H7 (cell line): ENCODE measurements at places on chromosomes 11 and 22. TPM values are rescaled to one million over a fixed set of nuclear protein-coding genes. Genes with fewer than 3 reads are reported as not detected.
A peak's percentile ranks its signal among the peaks of the same experiment; 100 is the strongest.

- no peak for DNase-seq
These were observed 420.5 kb upstream of the NARS2 start for GRCh38 chr11:78995171-78995570.

DNA sequence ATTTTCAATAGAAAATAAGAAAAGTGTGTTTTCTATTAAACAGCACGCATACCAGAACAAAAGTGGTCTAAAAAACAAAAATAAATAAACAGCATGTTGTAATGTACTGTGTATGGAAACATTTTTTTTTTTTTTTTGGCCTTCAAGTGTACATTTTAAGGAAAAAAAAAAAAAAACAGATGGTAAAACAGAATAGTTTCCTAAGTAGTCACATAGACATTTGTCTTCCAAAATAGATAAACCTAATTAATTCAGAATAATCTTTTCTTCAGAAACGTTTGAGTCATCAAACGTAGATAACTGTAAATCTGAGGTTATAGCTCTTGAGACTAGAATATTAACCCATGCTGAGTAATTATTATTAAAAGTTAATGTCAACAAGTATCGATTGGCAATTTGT, 396 bp upstream of the CFAP300 start:
- no peak for DNase-seq

- no peak for DNase-seq
These were observed 390.3 kb downstream of the SHANK2 start for GRCh38 chr11:70862093-70862492.

CTR9 gene
- total RNA-seq: 20.5 and 21.5 TPM in 2 replicates

DNA sequence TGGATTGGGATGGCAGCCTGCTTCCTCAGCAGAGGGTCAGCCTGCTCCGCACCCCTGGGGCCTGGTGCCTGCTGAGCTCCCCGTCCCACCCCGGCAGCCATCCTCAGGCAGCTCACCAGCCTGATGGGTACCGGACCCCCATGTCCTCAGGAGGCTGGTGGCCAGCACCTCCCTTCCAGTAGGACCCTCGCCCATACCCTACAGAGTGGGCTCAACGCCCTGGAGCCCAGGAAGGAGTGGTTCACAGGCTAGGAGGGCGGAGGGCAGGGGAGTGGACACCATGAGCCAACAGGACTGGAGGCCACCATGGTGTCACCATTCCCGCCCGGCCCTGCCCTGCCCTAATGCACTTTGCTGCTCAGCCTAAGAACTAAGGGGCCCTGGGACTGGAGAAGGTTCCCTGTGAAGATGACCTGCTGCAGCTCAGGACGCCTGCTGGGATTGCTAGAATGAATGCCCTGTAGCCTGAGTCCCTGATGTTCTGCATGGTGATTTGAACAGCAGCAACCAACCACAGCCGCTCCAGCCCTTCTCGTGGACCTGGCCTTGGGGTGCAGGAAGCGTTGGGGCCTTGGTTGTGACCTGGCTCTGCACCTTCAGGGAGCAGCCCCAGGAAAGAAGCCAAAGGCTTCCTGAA, 1080.8 kb downstream of the BRD1 start:
- DNase-seq: no peak

DNA sequence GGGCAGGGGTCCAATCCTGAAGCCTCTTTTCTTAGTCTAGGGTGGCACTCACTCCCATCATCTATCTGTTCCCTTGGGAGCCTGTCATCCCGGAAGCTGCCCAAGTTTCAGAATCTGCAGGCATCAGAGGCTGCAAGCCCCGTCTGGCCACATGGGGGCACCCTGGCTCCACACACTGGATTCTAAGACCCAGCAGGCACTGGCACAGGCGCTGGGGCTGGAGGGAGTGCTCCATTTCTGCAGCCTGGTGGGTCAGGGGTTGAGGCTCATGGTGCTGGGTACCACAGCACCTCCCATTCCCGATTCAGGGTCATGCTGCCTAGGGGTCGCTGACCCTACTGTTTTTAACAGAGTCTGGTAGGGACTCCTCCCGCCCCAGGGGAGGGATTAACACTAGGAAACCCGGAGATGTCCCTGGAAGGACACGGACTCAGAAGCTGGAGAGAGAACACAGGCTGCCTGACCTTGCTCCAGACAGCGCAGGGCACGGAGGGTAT, 243.9 kb upstream of the SYN3 start:
- DNase-seq: peak; percentile 84

TBX10 gene
- 0.07 TPM in 1 of 2 replicates, not detected in the other for total RNA-seq

FAM227A gene
- 1.2 and 3.8 TPM in 2 replicates for total RNA-seq

DNA sequence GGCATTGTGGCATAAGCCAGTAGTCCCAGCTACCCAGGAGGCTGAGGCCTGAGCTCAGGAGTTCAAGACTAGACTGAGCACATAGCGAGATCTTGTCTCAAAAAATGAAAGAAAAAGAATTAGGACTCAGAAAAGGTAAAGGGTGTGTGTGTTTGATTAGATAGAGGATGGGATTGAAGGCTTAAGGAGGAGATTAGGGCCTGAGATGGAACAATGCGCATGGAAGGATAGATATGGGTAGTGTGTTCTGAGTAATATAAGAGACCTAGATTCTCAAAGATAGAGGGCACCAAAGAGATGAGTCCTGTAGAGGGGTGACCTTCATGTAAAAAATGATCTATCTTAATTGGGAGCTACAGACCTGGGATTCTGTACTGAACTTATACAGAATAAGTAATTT, 17.3 kb upstream of the RAB30 start:
- no peak for DNase-seq
